ENCODE measurements at places on chromosomes 1 and 21.

DNA sequence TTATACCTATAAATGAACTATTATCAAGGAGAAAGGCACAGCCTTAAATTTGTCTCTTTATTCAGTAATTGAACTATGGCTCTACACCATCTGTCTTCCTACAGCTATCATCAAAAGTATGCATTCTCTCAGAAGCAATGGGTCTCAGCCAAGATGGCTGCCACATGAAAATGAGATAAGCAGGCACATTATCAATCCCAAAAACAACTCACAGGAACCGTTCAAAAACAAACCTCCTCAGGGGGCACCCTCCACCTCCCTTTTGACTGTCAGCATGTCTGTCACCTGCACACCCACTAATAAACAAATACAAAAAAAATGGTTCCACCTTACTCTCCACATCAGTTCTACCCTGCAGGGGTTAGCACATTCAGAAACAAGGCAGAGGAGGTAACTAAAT is 23.6 kb downstream of the KIAA0319L start:
- H3K27me3 ChIP-seq: no peaks in the 10 kb centered on the region
- peaks cover 44% of the 10 kb centered on the region for H3K36me3 ChIP-seq
- DNase-seq: no peak
- peaks cover 12% of the 10 kb centered on the region for H3K4me1 ChIP-seq
- H3K27ac ChIP-seq: no peak overlapping the region

- H3K27me3 ChIP-seq: no peaks in the 10 kb centered on the region
- peaks cover 6% of the 10 kb centered on the region for H3K4me1 ChIP-seq
- DNase-seq: no peak
- H3K36me3 ChIP-seq: no peaks in the 10 kb centered on the region
These were observed 5.4 kb downstream of the PBX1 start for GRCh38 chr1:164564378-164564777.

DNA sequence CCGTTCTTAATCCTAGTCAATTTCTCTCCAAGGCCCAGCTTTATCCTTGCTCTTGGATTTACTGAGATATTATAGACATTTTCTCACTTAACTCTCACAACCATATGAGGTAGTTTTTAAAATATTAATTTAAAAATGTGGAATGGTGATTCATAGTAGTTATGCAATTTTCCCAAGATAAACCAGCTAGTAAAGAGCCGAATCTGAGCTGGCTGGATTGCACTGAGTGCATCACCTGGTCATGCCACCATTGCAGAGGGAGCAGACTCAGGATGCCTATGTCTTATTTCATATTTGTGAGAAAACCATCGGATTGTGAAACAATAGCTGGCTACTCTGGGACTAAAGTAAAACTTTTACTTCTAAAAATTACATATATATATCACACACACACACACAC is 494.0 kb downstream of the KCNT2 start:
- H3K4me1 ChIP-seq: no peaks in the 10 kb centered on the region
- no peaks in the 10 kb centered on the region for H3K27me3 ChIP-seq
- no peaks in the 10 kb centered on the region for H3K36me3 ChIP-seq
- no peak overlapping the region for H3K4me3 ChIP-seq
- DNase-seq: no peak

DNA sequence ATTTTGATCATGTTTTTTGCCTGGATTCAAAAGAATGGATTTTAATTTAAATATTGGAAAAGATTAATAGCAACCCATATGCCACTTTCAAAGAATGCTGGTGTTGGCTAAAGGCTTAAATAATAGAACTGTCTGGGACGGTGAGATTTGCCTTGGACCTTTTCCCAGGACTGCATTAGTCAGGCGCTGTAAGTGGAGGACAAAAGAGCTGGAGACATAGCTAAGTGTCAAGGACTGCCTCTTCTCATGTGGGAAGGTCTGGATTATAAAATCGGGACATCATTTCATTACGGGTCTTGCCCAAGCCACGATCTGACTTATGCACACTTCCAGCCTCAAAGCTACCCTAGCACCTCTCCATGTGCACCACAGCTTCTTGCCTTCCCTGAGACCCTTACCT is 458.5 kb upstream of the DEPDC1 start:
- H3K4me1 ChIP-seq: no peaks in the 10 kb centered on the region
- H3K27ac ChIP-seq: no peak overlapping the region
- H3K27me3 ChIP-seq: no peaks in the 10 kb centered on the region

- H3K27me3 ChIP-seq: no peaks in the 10 kb centered on the region
- no peaks in the 10 kb centered on the region for H3K36me3 ChIP-seq
- DNase-seq: no peak
- H3K4me3 ChIP-seq: no peak overlapping the region
- H3K27ac ChIP-seq: no peak overlapping the region
- no peaks in the 10 kb centered on the region for H3K4me1 ChIP-seq
These were observed 36.5 kb upstream of the KCND3 start for GRCh38 chr1:112026016-112026415.

DNA sequence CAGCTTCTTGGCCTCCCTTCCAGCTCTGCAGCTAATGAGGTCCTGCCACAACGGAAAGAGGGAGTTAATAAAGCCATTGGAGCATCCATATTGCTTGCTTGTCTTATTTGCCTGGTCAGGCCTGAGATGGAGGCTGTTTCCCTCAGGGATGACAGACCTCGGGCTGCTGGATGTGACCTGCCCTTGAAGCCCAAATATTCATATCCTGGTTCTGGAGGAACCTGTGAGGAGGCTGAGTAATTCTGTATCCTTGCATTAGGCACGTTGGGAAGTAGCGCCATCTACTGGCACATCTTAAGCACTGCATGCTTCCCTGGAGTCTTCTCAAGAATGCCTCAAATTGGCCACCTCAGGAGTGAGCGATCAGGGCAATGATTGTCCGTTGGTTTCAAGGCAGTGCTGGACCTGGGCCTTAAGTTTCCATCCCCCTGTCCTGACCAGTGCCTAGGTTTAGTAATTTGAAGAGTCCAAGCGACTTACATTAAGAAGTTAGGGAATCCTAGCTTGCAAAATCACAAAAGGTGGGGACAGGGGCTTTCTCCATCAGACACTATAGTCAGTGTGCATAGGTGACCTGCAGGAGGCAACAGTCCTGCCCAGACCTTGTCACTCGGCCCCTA is 13.8 kb upstream of the NASP start:
- no peaks in the 10 kb centered on the region for H3K27me3 ChIP-seq
- no peak overlapping the region for H3K4me3 ChIP-seq
- peak overlapping the region; percentile 60 for H3K27ac ChIP-seq

GRCh38 chr1:15014516-15014915 is 139.0 kb upstream of the TMEM51 start:
- no peaks in the 10 kb centered on the region for H3K4me1 ChIP-seq
- no peak for DNase-seq
- no peak overlapping the region for H3K4me3 ChIP-seq

DNA sequence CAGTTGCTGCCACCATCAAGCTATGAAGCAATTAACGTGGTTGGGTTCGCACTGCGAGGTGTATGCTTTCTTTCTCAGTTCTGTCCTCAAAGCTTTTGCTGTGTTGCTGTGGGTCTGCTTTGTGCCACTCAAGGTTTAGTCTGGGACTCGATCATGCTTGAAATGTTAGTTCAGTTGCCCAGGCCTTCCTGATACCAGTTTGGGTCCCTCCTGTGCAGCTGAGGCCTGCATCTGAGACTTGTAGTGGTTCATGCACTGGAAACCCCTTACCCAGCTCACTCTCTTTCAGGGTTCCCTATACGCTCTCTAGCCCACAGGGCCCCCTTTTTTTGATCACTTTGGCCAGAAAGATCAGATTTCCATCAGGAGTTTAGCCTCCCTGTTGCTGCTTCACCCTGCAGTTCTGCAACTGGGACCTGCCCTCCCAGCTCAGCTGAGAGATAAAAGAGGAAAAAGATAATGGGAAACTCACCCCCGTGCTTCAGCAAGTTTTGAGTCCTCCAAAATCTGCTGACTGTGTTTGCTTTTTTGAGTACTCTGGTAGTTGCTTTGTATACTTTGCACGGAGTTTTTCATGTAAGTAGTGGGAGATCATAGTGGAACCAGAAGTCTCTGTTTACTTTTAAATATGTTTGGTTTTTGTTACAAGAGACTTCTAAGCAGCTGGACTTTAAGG is 317.0 kb downstream of the HHAT start:
- no peaks in the 10 kb centered on the region for H3K27me3 ChIP-seq
- no peak overlapping the region for H3K4me3 ChIP-seq
- H3K27ac ChIP-seq: no peak overlapping the region
- no peak for DNase-seq
- no peaks in the 10 kb centered on the region for H3K36me3 ChIP-seq

DNA sequence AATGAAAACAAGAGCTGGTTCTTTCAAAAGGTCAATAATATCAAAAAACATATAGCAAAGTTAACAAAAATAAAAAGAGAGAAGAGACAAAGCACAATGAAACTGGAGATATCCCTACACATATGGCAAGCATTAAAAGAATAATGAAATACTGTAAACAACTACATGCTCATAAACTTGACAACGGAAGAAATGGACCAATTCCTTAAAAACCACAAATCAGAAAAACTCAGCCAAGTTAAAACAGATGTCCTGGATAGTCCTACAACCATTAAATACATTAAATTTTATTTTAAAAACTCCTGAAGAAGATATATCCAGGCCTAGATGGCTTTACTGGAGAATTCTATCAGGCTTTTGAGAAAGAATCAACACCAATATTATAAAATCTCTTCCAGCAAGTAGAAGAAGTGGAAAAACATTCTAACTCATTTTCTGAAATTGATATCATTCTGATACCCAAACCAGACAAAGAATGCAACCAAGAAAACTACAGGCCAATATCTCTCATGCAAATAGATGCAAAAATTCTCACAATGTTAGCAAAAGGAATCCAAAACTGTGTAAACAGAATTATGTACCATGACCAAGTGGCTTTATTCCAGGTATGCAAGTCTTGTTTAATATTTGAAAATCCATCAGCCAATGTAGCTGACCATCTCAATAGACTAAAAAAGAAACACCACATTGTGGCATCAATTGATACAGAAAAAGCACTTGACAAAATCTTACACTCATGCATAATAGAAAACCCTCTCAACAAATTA is 56.1 kb upstream of the LRRC7 start:
- DNase-seq: no peak
- H3K4me3 ChIP-seq: no peak overlapping the region
- no peaks in the 10 kb centered on the region for H3K4me1 ChIP-seq
- no peak overlapping the region for H3K27ac ChIP-seq

- H3K4me1 ChIP-seq: no peaks in the 10 kb centered on the region
- H3K4me3 ChIP-seq: no peak overlapping the region
- H3K27me3 ChIP-seq: no peaks in the 10 kb centered on the region
- no peak overlapping the region for H3K27ac ChIP-seq
- no peaks in the 10 kb centered on the region for H3K36me3 ChIP-seq
These were observed 375.1 kb downstream of the RYR2 start for GRCh38 chr1:237416924-237417655.
